GOT3 (cell line): ENCODE measurements at places on chromosomes 5 and 9.

DNA sequence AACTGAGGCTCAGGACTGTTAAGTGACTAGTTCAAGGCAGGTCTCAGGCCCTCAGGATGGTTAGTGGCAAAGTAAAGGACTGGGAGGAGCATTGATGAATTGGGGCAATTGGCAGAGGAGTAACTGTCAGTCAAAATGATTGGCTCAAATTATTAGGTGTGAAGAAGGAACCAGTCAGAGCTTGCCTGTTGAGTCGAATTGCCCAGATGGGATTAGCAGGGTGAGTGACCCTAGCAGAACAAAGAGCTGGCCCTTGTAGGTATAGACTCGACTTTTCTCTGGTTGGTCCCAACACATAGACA lies 2.6 kb upstream of the NSD1 start:
- no peak for DNase-seq

DNA sequence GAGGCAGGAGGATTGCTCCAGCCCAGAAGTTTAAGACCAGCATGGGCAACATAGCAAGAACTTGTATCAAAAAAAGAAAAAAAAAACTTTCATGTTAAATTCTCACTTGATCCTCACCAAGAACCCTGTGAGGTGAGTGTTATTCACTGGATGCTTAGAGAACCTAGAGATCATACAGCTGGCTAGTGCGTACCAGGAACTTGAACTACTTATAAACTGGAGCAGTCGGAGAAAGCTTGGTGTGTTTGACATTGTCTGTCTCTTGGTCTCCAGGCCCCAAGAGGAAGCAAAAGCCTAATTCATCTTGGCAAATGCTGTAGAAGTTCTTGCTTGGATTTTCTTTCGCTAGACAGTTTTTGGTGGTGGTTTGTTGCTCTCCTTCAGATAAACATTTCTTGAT lies 18.1 kb downstream of the TJP2 start:
- no peak for DNase-seq

- DNase-seq: no peak
These were observed 205.7 kb upstream of the PUM3 start for GRCh38 chr9:3049636-3050035.

DNA sequence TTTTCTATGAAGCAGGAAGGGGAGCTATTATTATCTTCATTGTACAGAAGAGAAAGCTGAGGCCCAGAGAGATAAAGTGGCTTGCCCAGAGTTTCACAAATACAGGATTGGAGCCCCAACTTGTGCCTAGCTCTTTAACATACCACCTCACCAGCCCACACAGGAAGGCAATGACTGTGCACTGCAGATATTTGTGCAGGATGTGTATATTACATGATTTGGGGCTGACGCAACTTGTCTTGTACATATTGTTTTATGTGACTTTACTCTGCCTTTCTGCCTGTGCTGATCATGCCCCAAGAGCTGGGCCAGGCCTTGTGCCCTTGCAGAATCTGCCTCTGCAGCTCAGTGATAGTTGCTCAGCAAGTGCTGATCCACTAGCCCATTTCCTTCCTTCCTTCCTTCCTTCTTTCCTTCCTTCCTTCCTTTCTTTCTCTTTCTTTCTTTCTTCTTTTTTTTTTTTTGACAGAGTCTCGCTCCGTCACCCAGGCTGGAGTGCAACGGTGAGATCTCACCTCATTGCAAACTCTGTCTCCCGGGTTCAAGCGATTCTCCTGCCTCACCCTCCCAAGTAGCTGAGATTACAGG lies 106.6 kb upstream of the TBCA start:
- DNase-seq: no peak

DNA sequence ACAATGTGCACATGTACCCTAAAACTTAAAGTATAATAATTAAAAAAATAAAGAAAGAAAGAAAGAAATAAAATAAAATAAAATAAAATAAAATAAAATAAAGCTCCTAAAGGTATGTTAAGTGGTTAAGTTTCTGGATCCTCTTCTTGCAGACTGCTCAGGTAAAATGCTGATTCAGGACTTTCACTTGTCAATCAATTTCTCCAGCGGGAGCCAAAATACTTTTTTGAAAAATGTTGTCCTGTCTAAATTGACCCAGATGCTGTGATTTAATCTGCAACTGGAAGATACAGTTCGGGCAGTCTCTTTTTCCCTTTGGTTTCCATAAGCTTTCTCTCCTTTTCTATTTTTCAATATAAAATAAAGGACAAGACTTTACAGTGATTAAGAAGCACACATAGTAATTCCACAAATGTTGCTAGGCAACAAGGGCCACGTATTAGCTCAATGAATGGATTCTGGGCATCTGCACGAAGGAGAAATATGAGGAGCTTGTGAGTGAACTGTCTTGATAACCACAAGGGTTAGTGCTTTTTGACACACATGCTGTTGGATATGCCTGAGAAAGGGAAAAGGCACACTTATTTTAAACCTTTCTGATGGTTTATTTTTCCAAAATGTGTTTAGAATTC lies 38.6 kb downstream of the HTR4 start:
- no peak for DNase-seq

DNA sequence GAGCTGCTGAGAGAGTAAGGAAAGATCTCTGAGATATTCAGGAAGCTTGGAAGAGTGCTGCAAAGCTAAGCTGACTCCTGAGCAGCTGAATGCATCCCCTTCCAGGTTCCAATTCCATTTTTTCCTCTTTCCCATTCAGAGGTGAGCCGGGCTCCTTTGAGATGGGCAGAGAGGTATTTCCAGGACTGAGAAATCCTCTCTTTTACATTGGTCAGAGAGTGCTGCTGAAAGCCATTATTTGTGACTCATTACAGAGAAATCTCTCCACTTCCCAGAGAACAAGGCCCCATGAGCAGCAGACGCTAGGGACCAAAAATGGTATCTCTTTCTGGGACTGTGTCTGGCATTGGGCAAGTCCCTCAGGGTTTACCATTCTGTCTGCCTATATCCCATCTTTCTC lies 3.7 kb downstream of the MCTP1 start:
- no peak for DNase-seq

DNA sequence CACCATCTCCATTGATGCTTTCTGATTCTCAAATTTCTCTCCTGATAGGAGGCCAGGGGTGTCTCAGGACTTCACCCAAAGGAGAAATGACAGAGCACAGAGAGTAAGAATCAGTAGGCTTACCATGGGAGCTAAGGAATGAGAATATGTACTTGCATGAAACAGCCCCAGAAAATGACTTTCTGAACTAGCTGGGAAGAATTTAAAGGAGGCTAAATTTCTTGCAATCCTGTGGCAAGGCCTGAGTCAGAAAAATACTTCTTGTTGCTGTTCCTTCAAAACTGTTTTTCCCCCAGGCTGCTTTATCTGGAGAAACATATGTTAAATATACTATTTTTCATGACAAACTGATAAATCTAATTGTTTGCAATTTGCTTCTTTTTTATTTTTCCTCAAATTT lies 53.4 kb upstream of the FBXL7 start:
- no peak for DNase-seq

DNA sequence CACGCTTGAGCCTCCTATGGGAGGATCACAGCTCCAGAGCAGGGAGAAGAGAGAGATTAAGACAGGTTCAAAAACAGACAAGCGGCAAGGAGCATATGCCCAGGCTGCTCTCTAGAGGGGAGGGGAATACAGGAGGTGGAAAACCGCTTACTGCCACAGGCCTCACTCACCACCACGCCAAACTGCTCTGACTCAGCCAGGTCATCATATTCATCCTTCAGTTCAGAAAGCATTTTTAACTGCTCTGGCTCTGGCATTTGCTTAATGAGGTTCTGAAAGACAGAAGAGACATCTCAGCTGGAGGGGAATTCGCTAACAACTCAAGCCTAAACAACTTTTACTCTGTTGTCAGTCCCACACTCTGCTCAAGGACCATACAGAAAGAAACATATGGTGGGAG lies 40.1 kb downstream of the PCDHGC5 start:
- DNase-seq: no peak

DNA sequence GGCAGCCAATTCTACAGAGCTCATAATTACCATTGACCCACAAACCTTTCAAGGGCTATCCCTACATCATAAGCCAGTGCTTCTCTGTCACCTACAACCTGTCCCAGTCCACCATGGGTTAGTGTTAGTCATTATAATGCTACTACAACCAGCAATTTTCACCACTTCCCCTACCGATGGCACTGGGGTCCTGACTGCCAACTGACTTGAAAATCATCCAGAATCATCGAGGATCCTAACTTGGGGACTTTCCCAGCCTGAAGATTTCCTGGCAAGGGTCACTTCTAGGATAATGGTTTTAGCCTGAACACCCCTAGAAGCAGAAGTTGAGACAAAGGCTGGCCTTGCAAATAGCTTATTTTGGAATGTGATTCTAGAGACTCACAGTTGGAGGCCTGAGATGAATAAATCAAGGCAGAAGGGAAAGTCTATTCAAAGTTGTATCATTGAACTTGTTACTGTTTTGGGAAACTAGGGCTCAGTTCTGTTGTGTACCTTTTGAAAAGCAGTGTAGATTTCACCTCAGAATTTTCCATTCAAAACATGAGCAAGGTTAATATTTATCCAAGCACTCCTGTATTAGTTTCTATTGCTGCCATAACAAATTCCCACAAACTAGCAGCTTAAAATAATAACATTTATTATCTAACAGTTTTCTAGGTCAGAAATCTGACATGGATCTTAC lies 633.0 kb downstream of the LRRC70 start:
- no peak for DNase-seq

- DNase-seq: no peak
These were observed 169.4 kb downstream of the CD180 start for GRCh38 chr5:67027171-67027570.

GRCh38 chr5:172733131-172733973 lies 37.6 kb downstream of the DUSP1 start:
- DNase-seq: peak; percentile 85

GRCh38 chr5:169641253-169641652 lies 4.2 kb downstream of the DOCK2 start:
- DNase-seq: no peak

- no peak for DNase-seq
These were observed 1.2 kb upstream of the NSD1 start for GRCh38 chr5:177132136-177133095.

GRCh38 chr9:20640331-20641187 lies 18.3 kb upstream of the MLLT3 start:
- DNase-seq: peak; percentile 13
